ENCODE measurements at places on chromosomes 7 and 10. TPM values are rescaled to one million over a fixed set of nuclear protein-coding genes. Genes with fewer than 3 reads are reported as not detected.

Gene TDRD1
- not detected for total RNA-seq

GRCh38 chr10:110153396-110153795, 54.0 kb upstream of the MXI1 start:
- H3K4me3 ChIP-seq = no peak overlapping the region
- no peak for DNase-seq
- peaks cover 4% of the 10 kb centered on the region for H3K4me1 ChIP-seq
- no peaks in the 10 kb centered on the region for H3K27me3 ChIP-seq

GRCh38 chr10:132208462-132209050, 21.8 kb downstream of the DPYSL4 start:
- no peaks in the 10 kb centered on the region for H3K4me1 ChIP-seq
- H3K36me3 ChIP-seq = no peaks in the 10 kb centered on the region
- no peak overlapping the region for H3K27ac ChIP-seq

DNA sequence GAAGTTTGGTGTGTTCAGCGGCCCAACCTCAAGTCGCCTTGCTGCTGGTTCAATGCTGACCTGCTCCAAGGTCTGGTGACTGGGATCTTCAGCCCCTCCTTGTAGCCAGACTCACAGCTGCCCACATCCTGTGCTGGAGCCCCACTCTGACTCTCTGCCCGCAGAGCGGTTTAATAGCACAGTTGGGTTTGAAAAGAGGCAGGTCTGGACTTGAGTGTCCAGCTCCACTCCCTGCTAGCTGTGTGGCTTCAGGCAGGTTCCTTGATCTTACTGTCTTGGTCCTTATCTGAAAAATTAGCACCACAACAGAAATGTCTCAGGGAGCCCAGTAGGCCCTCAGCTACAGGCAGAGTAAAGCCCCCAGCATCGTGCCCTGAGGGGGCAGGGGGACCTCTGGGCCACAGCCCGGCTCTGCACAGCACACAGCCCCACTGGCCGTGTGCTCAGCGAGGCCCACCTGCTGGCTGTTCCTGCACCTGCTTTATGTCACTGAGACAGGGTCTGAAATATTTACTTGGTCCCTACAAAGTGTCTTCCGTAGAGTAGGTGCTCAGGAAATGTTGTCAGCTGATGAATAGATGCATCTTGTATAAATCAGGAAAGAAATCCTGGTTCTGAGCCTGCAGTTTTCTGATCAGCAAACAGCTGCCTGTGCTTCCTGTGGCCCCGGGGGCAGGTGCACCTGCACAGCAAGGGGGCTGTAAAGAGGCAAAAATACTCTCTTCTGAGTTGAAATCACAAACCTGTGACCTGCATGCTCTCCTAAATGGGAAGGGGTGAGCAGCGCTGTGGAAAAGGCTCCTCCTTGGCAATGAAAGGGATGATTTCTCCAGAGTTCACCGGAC, 155.5 kb downstream of the SVIL start:
- no peak for DNase-seq
- H3K4me1 ChIP-seq = peaks cover 12% of the 10 kb centered on the region
- H3K27me3 ChIP-seq = no peaks in the 10 kb centered on the region
- H3K4me3 ChIP-seq = no peak overlapping the region

DNA sequence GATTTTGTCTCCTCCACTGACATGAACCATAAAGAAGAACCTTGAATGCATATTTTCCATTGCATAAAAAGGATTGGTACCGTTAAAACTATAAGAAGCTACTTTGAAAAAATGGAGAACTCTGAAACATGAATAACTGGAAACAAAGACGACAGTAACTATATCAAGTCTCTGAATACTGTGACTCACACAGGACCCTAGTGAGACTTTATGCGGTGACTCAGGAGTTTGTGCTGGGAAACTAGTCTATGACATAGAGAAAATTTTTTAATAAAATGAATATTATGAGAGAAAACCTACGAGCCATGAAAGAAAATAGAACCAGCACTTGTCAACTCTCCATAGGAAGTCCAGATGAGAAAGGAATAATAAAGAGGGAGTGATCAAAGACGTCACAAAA, 339.9 kb upstream of the ADARB2 start:
- H3K4me1 ChIP-seq = no peaks in the 10 kb centered on the region
- DNase-seq = no peak
- no peak overlapping the region for H3K27ac ChIP-seq
- no peaks in the 10 kb centered on the region for H3K36me3 ChIP-seq
- no peak overlapping the region for H3K4me3 ChIP-seq
- no peaks in the 10 kb centered on the region for H3K27me3 ChIP-seq
